ENCODE measurements at places on chromosomes 4 and X. TPM values are rescaled to one million over a fixed set of nuclear protein-coding genes. Genes with fewer than 3 reads are reported as not detected.

Gene MND1
- 3.8 TPM for total RNA-seq

Gene LRIT3
- total RNA-seq, result 0.22 TPM

Gene SPATA18
- 26.6 TPM for total RNA-seq

Gene RIPPLY1
- 0.13 TPM for total RNA-seq

Gene GAGE1
- not detected for total RNA-seq

Gene ADAM29
- total RNA-seq, result not detected

Gene HAND2
- 0.78 TPM for total RNA-seq

All from articular chondrocyte of knee joint (primary cell).